IMR-90 (cell line): ENCODE measurements at places on chromosomes 2 and 18. TPM values are rescaled to one million over a fixed set of nuclear protein-coding genes. Genes with fewer than 3 reads are reported as not detected.

NETO1 gene
- total RNA-seq: 0.28 and 0.36 TPM in 2 replicates

LRRTM1 gene
- not detected in 2 replicates for total RNA-seq

CDK15 gene
- total RNA-seq: 28.9 and 33.0 TPM in 2 replicates

MATN3 gene
- 0.90 and 1.1 TPM in 2 replicates for total RNA-seq

LAMA3 gene
- total RNA-seq: 0.18 and 0.28 TPM in 2 replicates

DNA sequence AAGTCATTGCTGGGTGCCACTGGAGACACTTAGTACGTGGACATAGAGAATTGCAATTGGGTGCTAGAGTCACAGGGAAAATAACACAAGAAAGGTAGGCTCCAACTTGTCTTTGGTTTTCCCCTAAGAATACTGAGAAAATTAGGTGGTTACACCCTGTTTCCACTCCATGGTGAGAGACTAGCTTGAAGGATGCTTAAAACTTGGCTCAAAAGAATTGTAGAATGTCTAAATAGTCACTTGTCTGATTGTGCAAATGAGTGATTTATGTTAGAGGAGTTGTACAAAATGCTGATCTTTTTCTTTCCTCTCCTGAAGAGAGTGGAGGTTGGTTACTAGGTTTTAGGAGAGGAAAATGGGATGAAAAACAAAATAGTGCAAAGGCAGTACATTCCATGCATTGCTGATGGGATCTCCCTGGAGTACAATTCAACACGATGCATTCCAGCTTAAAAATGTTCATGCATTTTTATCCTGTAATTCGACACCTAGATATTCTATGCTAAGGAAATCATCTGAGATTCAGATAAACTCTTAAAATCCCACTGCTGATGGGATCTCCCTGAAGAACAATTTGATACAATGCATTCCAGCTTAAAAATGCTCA, 2.2 kb upstream of the SERPINB12 start:
- DNase-seq: peak; percentile 46

- peak; percentile 89 for DNase-seq
Measured at GRCh38 chr2:56008661-56009431, 85.3 kb upstream of the EFEMP1 start.

GRCh38 chr2:37773371-37774130, 102.1 kb upstream of the CDC42EP3 start:
- DNase-seq: no peak

DNA sequence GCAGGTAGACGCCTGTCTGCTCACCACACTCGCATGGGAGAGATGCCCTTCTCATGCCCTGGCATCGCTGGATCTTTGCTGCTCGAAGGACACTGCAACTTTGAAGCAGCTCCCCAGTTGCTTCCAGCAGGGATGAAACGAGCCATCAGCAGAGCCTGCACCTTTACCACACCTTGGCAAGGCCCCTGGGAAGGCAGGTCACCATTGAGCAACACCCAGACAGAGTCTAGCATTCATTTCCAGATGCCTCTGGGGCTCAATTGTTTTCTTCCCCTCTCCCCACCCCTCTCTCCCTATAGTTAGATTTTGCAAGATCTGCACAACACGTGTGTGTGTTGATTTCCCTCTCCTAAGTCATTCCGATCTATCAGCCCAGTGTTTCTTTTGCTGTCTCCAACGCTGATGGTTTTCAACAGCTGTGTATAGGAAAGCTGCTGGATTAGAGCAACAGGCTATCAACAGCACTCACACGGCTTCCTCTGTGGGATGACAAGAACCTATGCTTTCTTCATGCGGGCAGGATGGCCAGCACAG, 25.6 kb upstream of the INHBB start:
- peak; percentile 20 for DNase-seq

GRCh38 chr2:38793511-38793910, 15.5 kb downstream of the GEMIN6 start:
- DNase-seq: no peak

GRCh38 chr2:157426477-157426994, 17.4 kb downstream of the CYTIP start:
- DNase-seq: no peak
